ENCODE measurements at places on chromosomes 5 and 9. TPM values are rescaled to one million over a fixed set of nuclear protein-coding genes. Genes with fewer than 3 reads are reported as not detected.

MEIKIN gene
- total RNA-seq = 0.52 TPM

SYK gene
- total RNA-seq = 4.7 TPM

GMCL2 gene
- total RNA-seq = not detected

AK8 gene
- 0.52 TPM for total RNA-seq

HEMGN gene
- 7.3 TPM for total RNA-seq

CCL21 gene
- total RNA-seq = 15.7 TPM

SGTB gene
- 4.2 TPM for total RNA-seq

CDKN2AIPNL gene
- total RNA-seq = 37.1 TPM

ANKS6 gene
- total RNA-seq = 5.2 TPM

FCN2 gene
- total RNA-seq = 1.0 TPM

UNC13B gene
- total RNA-seq = 16.2 TPM

DND1 gene
- not detected for total RNA-seq

CTXN3 gene
- 1.0 TPM for total RNA-seq

SLC34A3 gene
- not detected for total RNA-seq

HTR1A gene
- total RNA-seq = not detected

PCDHGB6 gene
- 5.2 TPM for total RNA-seq

FBP2 gene
- total RNA-seq = 72.5 TPM

PLPP6 gene
- total RNA-seq = 3.7 TPM

SCGB3A2 gene
- not detected for total RNA-seq

HAVCR2 gene
- total RNA-seq = 6.3 TPM

TRIM36 gene
- 2.6 TPM for total RNA-seq

PHYHD1 gene
- total RNA-seq = 17.7 TPM

CCL19 gene
- not detected for total RNA-seq

SAXO1 gene
- total RNA-seq = not detected

FIBCD1 gene
- total RNA-seq = not detected

ACER2 gene
- 1.6 TPM for total RNA-seq

ZBTB43 gene
- total RNA-seq = 12.0 TPM

SPATA31C1 gene
- total RNA-seq = not detected

WHRN gene
- total RNA-seq = 0.52 TPM

PCDHGA12 gene
- total RNA-seq = 3.1 TPM

NUTM2F gene
- not detected for total RNA-seq

ABCA2 gene
- total RNA-seq = 5.2 TPM

MTREX gene
- 85.1 TPM for total RNA-seq

ANKHD1 gene
- total RNA-seq = 85.1 TPM

SIT1 gene
- 1.0 TPM for total RNA-seq

CDKN2A gene
- not detected for total RNA-seq

SLC34A1 gene
- total RNA-seq = not detected

OTP gene
- total RNA-seq = not detected

LEAP2 gene
- total RNA-seq = 2.1 TPM

DNAH5 gene
- 1.0 TPM for total RNA-seq

HAND1 gene
- not detected for total RNA-seq

AJM1 gene
- 0.52 TPM for total RNA-seq

NEUROG1 gene
- total RNA-seq = not detected

SLC27A6 gene
- total RNA-seq = 1.6 TPM

RICTOR gene
- 32.9 TPM for total RNA-seq

DAB2 gene
- 91.3 TPM for total RNA-seq

CHSY3 gene
- 12.5 TPM for total RNA-seq

PGM5 gene
- total RNA-seq = 69.4 TPM

SKP2 gene
- 34.4 TPM for total RNA-seq

IL7R gene
- 0.52 TPM for total RNA-seq

WDR38 gene
- total RNA-seq = not detected

C5orf58 gene
- not detected for total RNA-seq

GFI1B gene
- total RNA-seq = 1.0 TPM

ENTPD2 gene
- 5.2 TPM for total RNA-seq

C9orf153 gene
- 1.6 TPM for total RNA-seq
